Heart left ventricle (tissue), 16 donors: ENCODE measurements at places on chromosomes 12 and 14. TPM values are rescaled to one million over a fixed set of nuclear protein-coding genes. Genes with fewer than 3 reads are reported as not detected.

The PTGDR gene
- 0.61 TPM for total RNA-seq

The FAM90A1 gene
- not detected for total RNA-seq

The TEX52 gene
- total RNA-seq = not detected

The TEAD4 gene
- 5.7 TPM for total RNA-seq

The CCDC88C gene
- total RNA-seq = 3.4 TPM

The BCL2L2 gene
- 30.0 TPM for total RNA-seq

The FLRT2 gene
- total RNA-seq = 2.4 TPM

- peak; percentile 63 for DNase-seq
- H3K27ac ChIP-seq = no peak overlapping the region
- H3K4me3 ChIP-seq = peak overlapping the region; percentile 61
- H3K27me3 ChIP-seq = peaks cover 51% of the 10 kb centered on the region
Observed at GRCh38 chr12:48998497-48999353, 450 bp downstream of the DDN start.

- H3K4me3 ChIP-seq = peak within 1 kb of the TSS; percentile 93
- peak within 1 kb of the TSS; percentile 100 for H3K27ac ChIP-seq
- peaks cover 8% of the 10 kb centered on the region for H3K4me1 ChIP-seq
- DNase-seq = peak; percentile 72
- no peaks in the 10 kb centered on the region for H3K36me3 ChIP-seq
- H3K27me3 ChIP-seq = no peaks in the 10 kb centered on the region
Observed at GRCh38 chr12:45729233-45730083, at the start of gene ARID2. Gene ARID2 (plus strand): TSS chr12:45729706. CDS start chr12:45729837, 131 bp downstream.

DNA sequence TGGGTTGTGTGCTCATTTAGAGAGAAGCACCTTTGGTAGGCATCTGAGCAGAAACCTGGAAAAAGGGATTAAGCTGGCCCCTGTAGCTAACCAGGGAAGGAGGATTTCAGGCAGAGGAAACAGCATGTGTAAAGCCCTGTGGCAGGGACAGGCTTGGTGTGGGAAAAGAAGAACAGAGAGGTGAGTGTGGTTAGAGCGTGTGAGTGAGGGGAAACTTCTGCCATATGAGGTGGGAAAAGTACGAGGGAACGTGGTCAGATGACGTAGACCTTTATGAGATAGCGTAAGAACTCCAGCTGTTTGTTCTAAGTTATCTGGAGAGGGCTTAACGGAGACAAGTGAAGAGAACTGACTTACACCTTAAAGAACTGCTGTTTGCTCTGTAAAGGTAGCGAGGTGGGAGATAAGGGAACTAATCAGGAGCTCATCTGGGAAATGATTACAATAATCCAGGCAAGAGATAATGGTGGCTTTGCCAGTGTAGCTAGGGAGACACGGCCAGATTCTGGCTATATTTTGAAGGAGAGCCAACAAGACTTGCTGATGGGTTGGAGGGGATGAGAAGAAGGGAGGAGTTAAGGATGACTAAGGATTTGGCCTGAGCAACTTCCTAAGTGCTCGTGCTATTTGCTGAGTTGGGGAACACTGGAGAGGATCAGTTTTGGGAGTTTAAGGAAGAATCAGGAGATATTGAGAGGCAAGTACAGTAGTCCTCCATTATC, 234.0 kb downstream of the ETNK1 start:
- no peaks in the 10 kb centered on the region for H3K36me3 ChIP-seq
- no peaks in the 10 kb centered on the region for H3K4me1 ChIP-seq
- no peak overlapping the region for H3K27ac ChIP-seq
- H3K4me3 ChIP-seq = no peak overlapping the region

GRCh38 chr12:91100906-91101305, 10.4 kb downstream of the LUM start:
- no peak overlapping the region for H3K4me3 ChIP-seq
- H3K27ac ChIP-seq = no peak overlapping the region
- H3K27me3 ChIP-seq = no peaks in the 10 kb centered on the region
- H3K36me3 ChIP-seq = peaks cover 41% of the 10 kb centered on the region
- no peak for DNase-seq

- peaks cover 7% of the 10 kb centered on the region for H3K4me1 ChIP-seq
- H3K27me3 ChIP-seq = no peaks in the 10 kb centered on the region
- DNase-seq = no peak
- no peak overlapping the region for H3K27ac ChIP-seq
- no peak overlapping the region for H3K4me3 ChIP-seq
Observed at GRCh38 chr12:4448371-4448940, 2.8 kb upstream of the FGF6 start.

GRCh38 chr12:23335593-23335992, 613.9 kb downstream of the SOX5 start:
- no peak for DNase-seq
- H3K4me1 ChIP-seq = no peaks in the 10 kb centered on the region
- H3K4me3 ChIP-seq = no peak overlapping the region
- no peaks in the 10 kb centered on the region for H3K36me3 ChIP-seq
- H3K27me3 ChIP-seq = no peaks in the 10 kb centered on the region

GRCh38 chr14:102333390-102333789, 13.8 kb downstream of the ZNF839 start:
- no peak for DNase-seq
- no peak overlapping the region for H3K4me3 ChIP-seq
- H3K27ac ChIP-seq = no peak overlapping the region
- H3K27me3 ChIP-seq = no peaks in the 10 kb centered on the region

GRCh38 chr12:50686406-50686805, 77.5 kb upstream of the ATF1 start:
- H3K4me1 ChIP-seq = no peaks in the 10 kb centered on the region
- DNase-seq = no peak
- H3K36me3 ChIP-seq = peaks cover 9% of the 10 kb centered on the region
- no peak overlapping the region for H3K4me3 ChIP-seq
